AG20443 (cell line): ENCODE measurements at places on chromosomes 1 and 21.

DNA sequence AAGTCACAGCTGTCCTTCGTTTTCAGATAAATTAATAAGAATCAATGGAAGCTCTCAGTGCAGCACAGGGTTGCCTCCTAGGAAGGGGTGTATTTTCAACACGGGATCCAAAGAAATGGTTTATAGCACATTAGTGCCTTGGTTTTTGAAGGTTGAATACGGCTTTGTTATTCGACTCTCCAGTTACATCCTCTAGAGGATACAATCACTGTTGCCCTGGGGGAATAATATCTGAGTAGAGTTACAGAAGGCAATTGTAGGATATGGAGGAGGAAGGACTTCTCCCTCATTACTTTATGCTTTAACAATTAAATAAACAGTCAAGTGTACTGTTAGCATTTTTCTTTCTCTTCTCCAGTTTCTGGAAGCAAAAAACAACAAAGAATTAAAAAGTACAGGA is 14.3 kb upstream of the ZNF326 start:
- DNase-seq = no peak

GRCh38 chr1:115283249-115283648 is 54.8 kb downstream of the NGF start:
- DNase-seq = no peak

DNA sequence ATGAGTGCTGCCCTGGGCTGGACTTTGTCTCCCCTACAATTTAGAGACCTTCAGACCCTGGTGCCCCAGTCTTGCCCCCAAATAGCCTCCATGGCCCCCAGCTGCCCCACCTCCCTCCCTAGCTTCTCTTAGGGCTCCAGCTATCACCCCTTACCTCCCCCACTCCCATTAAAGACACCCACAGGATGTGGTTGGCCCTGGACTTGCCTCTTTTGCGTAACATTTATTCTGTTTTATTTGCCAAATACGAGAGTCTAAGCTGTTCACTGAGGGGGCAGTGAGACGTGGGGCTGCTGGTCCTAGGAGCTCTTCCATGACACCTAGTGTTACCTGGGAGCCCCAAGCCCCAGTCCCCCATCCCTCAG is 4.5 kb downstream of the ZC3H12A start:
- DNase-seq = peak; percentile 35

GRCh38 chr1:24089027-24089742 is 22.8 kb downstream of the MYOM3 start:
- DNase-seq = no peak

DNA sequence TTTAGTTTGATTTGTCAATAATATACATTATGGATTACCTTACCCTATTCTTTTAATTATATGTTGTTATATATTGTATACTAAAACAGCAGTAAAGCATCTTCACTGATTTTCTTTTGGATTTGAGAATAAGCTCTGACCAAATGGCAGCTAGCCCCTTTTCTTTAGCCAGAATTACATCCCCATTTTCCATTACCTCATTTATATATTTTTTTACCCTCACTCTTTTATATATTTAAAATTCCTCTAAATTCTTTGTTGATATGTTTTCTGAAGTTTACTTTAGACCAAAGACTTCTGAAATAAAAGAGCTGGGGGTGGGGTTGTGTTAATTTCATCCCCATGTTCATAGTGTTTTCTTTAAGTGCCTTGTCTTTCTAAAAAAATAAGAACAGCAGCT is 24.6 kb downstream of the ANGPTL1 start:
- no peak for DNase-seq

DNA sequence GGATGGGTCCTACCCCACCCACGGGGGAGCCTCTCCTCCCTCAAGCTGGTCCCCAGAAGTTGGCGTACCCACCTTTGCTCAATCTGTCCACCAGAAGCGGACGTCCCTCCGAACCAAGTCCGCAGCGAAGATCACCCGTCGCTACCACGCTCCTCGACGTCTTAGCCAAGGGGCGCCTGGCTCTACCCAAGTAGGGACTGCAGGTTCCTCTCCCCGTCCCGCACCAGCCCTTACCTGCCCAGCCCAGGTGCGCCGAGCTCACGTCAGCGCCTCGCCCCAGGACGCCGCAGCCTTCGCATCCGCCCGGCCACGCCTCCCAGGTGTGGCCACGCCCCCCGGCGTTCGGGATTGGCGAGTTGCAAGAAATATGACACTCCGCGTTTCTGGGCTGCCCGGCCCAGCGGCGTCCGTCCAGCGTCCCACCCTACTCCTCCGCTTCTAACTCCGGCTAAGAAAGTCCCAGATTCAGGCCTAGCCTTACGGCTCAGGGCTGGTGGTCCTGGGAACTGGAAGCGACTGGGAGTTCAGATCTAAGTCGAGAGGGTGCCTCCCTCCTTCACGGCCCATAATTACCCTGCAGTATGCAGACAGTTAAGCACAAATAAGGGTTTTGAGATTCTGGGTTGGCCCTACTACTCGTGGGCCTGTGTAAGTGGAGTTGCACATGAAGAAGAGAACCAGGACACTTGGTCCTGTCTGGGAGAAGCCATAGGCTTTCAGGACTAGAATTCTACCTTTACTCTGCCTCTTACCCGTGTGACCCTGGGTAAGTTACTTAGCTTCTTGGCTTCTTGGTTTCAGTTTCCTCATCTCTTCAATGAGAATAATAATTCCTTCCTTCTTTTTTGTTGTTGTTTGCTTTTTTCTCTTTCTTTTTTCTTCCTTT is at the start of gene IRF6:
IRF6 (minus strand) TSS at position 268 of the 886 bp plus-strand sequence. CDS start 4,729 bp downstream, outside the sequence.
- DNase-seq = peak; percentile 85

DNA sequence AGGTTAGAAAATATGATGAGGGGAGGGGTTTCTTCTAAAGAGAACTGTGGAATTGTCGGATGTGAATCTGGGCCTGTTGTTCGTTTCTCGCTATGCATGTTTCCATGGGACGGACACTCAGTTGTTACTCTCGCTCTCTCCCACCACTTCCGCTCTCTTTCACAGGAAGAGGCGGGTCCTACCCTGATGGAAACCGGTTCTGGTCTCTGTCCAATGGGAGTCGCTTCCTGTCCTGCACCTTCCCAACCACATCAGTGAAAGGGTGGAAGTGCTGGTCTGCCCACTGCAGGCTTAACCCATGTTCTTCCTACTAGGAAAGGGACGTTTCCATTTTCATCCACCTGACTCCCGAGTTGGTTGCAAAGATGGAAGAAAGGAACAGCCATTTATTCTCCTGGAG is 119.4 kb downstream of the KCNJ15 start:
- DNase-seq = no peak

- no peak for DNase-seq
Measured at GRCh38 chr1:5390504-5390903, 601.7 kb downstream of the NPHP4 start.

DNA sequence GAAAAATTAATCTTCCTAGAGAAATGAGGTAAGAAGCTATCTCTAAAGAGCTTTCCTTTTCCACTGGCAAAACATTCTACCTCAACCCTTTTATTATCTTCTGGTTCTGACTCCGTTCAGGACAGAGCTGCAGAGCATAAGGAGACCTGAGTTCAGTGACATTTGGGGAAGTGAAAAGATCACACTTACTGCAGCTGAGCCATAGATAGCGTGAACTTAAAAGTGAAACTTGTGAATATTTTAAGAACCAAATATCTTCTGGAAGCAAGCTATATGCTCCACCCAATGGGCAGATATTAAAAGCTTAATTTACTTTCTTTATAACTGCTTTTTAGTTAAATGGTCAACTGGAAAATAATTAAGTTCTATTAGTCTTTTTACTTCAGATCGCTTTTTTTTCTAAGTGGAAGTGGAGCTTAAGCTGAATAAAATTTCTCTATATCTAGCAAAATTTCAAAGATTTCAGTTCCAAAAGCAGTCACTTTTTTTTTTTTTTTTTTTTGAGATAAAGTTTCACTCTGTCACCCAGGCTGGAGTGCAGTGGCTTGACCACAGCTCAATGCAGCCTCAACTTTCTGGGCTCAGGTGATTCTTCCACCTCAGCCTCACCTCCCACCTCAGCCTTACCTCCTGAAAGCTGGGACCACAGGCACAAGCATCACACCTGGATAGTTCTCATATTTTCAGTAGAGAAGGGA is 11.9 kb downstream of the PTPN22 start:
- no peak for DNase-seq

- peak; percentile 55 for DNase-seq
Measured at GRCh38 chr1:35725596-35725995, 6.9 kb upstream of the C1orf216 start.

GRCh38 chr1:90273241-90273774 is 278.4 kb downstream of the ZNF326 start:
- no peak for DNase-seq

GRCh38 chr1:79711001-79711431 is 704.5 kb upstream of the ADGRL4 start:
- DNase-seq = no peak

- peak; percentile 70 for DNase-seq
Measured at GRCh38 chr1:159821171-159821867, 5.4 kb upstream of the SLAMF8 start.

DNA sequence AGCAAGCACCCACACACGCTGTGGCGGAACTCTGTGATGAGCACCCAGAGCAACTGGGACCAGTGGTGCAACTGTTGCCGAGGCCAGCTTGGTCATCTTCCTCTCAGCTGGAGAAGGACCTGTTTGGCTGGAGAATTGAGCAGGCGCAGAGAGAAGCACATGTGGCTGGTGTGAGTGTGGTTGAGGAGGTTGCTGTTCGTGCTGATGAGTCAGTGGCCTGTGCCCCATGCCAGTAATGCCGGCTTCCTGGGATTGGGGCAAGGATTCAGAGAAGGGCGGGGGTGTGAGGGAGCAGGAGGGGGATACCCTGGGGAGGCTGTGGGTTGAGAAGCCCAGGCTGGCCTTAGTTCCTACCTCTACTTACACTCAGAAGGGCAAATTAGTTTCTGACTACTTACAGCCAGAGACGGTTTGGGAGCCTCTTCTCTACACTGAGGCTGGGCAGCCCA is 57.5 kb upstream of the EPS8L3 start:
- DNase-seq = peak; percentile 98

- no peak for DNase-seq
Measured at GRCh38 chr1:154117642-154118041, 37.2 kb downstream of the NUP210L start.

DNA sequence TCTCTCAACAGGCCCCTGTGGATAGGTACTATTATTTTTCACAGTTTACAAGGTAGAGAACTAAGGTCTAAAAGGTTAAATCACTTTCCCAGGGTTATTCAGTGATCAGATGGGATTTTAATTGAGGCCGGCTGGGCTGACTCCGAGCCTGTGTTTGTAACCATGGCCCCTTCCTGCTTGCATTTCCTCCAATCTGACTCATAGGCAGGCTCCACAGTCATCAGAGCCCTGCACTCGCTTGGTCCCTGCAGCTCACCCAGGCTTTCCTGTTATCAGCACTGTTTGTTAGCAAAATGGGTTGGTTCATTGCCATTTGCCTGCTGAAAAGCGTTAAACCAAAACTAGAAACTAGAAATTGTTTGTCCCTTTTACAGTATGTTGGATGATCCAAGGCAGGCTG is 41.4 kb upstream of the LMX1A start:
- DNase-seq = peak; percentile 92

GRCh38 chr1:230000493-230001184 is 66.4 kb upstream of the GALNT2 start:
- DNase-seq = no peak

DNA sequence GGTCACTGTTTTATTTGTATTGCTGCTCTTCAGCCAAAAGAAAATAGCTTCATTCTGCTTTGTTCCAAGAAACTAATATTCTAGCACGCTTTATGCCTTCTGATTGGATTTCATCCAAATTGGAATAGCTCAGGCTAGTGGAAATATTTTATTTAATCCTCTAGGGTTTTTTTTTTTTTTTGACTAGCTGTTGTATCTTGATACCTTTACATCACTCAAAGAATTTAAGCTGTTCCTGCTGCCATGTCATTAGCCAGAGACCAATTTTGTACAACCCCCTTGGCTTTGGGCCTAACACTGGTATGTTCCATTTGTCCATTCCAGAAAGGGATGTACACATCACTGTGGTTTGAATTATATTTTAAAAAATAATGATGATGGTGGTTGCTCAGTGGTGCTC is 103.0 kb downstream of the DISC1 start:
- DNase-seq = no peak

- peak; percentile 60 for DNase-seq
Measured at GRCh38 chr1:209601809-209602657, 18.5 kb downstream of the CAMK1G start.

DNA sequence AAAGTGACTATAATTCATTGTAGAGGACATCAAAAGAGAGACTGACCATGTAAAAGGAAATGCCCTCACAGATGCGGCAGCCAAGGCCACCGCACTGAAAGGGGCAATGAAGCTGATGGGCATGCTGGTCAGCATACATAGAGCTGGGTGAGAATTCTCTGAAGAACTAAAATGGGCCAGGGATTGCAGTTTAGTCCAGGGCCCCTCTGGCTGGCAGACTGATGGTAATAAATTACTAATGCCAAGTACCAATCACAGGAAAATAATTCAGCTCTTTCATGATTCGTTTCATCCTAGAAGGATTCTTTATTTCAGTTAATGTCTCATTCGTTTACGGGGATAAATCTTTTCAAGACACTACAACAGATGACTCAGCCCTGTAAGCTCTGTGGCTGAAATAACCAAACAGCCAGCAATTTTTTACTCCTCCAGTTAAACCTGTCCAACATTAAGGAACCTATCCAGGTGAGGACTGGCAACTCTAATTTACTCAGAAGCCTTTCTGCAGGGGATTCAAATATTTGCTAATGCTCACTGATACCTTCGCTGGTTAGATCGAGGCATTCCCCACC is 56.9 kb upstream of the MAP1LC3C start:
- no peak for DNase-seq

- no peak for DNase-seq
Measured at GRCh38 chr1:241779897-241780296, 68.1 kb upstream of the EXO1 start.

DNA sequence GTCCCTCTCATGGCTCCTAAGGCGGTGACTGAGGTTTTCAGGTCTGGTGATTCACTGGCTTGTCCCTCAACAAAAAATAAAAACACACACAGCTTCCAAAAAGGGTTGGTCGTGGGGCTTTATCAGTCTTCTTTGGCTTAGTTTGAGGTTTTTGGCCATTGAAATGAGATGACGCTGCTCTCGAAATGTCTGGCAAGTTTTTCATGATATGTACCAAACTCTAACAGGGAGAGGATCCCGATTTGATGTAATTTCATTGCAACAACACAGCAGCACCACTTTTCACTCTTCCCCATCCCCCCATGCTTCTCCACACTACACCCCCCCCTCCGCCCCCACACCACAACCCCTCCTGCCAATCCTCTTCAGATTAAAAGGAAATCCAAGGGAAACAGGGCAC is 187.1 kb upstream of the NFIA start:
- no peak for DNase-seq

GRCh38 chr1:165629151-165629550 is 1.9 kb upstream of the MGST3 start:
- no peak for DNase-seq

GRCh38 chr21:44657635-44658540 is at the start of gene KRTAP12-3:
TSS of gene KRTAP12-3 (plus strand) at chr21:44657932. CDS start at chr21:44657980, 48 bp downstream.
- no peak for DNase-seq

- DNase-seq = no peak
Measured at GRCh38 chr1:172609528-172609927, 49.4 kb upstream of the FASLG start.
